Urinary bladder (tissue), 4 donors: ENCODE measurements at places on chromosomes 3 and 15.
A peak's percentile ranks its signal among the peaks of the same experiment; 100 is the strongest.

- no peak for DNase-seq
These were observed 97.1 kb upstream of the SPATA16 start for GRCh38 chr3:173238091-173238490.

- DNase-seq, result no peak
These were observed 966 bp downstream of the ALAS1 start for GRCh38 chr3:52198643-52199608.

DNA sequence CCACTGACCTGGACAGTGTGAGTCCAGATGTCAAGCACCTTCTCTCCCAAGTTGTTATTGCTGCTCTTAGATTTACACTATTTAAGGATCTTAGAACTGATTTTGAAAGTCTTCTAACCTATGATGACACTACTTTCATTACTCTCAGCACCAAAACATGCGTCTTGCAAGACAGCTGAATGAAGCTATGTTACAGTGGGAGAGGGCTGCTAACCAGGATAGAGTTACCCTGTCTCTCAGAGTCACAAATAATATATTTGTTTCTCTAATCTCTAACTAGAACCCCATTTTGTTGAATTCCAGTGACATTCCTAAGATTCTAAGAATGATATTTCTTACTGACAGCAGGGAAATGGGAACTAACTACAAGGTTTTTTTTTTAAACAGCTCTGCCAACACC, 455.5 kb downstream of the MAGI1 start:
- DNase-seq, result no peak

- no peak for DNase-seq
These were observed 56.6 kb upstream of the POMGNT2 start for GRCh38 chr3:43162230-43163084.

DNA sequence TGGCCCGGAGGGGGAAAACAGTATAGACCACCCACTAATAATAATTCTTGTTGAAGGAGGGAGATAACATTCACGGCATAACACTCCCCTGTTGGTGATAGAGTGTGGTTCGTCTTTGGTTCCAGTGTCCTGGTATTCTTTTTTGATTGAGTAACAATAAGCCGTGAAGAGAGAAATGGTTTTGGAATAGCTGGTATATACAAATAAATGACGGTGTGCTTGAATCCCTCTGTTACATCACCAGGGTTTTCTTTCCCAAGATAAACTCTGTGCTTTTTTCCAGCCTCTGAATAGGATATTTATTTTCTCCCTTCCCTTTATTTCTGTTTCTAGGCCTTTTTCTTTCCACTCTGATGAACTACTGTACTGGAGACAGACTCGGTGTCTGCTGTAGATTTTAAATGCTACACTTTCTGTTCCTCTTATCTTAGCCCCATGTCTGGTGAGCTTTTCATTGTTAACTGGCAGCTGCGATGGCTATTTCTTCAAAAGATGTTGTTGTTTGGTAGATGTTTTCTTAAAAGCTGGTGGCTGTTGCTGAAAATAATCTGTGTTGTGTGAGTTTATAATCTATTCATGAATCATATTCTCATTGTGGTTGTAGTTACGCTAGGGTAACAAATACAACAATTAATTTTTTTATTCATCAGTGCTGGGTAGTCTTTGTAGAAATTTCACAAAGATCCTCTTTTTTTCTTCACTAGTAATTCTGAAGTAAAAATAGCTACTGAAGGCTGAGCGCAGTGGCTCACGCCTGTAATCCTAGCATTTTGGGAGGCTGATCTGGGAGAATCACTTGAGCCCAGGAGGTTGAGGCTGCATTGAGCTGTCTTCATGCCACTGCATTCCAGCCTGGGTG, 15.5 kb upstream of the SCAANT1 start:
- no peak for DNase-seq

DNA sequence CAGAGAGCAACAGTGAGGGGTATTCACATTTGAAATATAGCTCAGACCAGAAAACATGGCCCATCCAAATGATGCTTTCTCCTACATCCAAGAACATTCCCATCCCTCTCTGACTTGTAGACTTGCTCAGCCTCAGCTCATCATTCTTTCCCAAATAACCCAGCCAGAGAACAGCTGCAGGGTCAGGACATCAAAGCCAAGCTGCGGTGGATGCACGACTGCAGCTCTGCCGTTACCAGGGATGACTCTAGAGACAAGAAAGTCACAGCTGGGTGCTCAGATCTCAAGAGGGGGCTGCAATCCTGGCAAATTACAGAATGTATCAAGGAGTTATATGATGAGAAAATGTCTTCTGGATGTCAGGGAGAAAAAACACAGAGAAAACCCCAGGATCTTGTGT, 944.3 kb downstream of the NTRK3 start:
- DNase-seq, result no peak

DNA sequence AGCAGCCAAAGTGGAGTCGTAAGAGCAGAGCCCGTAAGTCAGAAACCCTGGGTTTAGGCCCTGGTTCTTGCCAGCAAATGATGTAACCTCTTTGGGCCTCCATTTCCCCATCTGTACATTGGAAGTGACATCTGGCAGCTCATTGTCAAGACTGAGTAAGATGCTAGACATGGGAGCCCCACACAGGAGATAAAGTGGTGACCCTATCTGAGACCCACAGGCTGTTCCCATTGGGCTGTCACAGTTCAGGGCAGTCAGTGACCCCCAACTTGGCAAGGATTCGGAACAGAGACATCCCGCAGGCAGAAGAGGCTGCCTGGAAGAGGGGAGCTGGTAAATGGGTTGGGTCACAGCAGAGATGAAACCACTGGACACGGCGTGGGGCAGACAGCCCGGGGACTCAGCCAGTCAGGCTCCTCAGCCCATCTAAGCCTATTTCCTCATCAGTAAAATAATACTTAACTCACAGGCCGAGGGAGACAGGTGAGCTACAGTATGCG, 1.8 kb downstream of the CLN6 start:
- DNase-seq, result no peak

GRCh38 chr3:62873761-62874710, 1.2 kb downstream of the CADPS start:
- DNase-seq, result no peak

- no peak for DNase-seq
These were observed 79.5 kb downstream of the DNASE1L3 start for GRCh38 chr3:58131101-58131825.

GRCh38 chr15:88564741-88565140, 18.3 kb upstream of the DET1 start:
- DNase-seq, result no peak

DNA sequence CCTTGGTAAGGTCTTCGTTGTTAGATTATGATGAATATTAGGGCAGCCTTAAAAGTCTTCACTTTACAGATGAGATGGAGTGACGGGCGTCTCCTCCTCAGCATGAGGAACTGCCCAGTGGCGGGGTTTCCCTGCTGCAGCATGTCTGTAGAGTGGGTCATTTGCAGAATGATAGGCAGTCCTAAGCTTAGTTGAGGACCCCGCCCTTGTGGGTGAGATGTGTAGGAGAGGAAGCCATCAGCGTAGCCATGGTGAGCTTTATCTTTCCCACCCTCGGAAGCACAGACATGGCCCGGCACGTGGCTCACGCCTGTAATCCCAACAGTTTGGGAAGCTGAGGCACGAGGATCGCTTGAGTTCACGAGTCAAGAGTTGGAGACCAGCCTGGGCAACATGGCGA, 877 bp downstream of the NIT2 start:
- DNase-seq, result no peak

GRCh38 chr3:152902141-152902669, 67.3 kb downstream of the P2RY1 start:
- DNase-seq, result no peak

GRCh38 chr3:46719735-46720271, 2.1 kb upstream of the PRSS50 start:
- DNase-seq, result no peak

DNA sequence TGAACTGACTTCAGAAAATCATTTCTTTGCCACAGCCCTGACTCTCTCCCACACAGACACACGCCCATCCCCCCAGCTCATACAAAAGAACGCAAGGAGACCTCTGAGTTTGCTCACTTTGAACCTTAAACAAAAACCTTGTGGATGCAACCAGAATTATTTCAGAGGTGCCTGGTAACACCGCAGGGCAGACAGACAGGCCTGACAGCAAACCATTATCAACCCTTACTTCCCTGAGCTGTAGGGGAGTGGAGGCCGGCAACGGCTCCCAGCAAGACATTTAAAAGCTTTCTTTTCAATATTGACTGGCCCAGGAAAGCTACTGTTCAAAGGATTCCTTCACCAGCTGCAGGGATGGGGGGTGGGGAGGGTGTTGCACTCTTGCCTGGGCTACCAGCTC, 2.0 kb upstream of the EFCC1 start:
- DNase-seq, result no peak

- DNase-seq, result no peak
These were observed 244.4 kb downstream of the EDEM1 start for GRCh38 chr3:5431811-5432378.

GRCh38 chr3:136932978-136933772, 24.6 kb upstream of the IL20RB start:
- no peak for DNase-seq

DNA sequence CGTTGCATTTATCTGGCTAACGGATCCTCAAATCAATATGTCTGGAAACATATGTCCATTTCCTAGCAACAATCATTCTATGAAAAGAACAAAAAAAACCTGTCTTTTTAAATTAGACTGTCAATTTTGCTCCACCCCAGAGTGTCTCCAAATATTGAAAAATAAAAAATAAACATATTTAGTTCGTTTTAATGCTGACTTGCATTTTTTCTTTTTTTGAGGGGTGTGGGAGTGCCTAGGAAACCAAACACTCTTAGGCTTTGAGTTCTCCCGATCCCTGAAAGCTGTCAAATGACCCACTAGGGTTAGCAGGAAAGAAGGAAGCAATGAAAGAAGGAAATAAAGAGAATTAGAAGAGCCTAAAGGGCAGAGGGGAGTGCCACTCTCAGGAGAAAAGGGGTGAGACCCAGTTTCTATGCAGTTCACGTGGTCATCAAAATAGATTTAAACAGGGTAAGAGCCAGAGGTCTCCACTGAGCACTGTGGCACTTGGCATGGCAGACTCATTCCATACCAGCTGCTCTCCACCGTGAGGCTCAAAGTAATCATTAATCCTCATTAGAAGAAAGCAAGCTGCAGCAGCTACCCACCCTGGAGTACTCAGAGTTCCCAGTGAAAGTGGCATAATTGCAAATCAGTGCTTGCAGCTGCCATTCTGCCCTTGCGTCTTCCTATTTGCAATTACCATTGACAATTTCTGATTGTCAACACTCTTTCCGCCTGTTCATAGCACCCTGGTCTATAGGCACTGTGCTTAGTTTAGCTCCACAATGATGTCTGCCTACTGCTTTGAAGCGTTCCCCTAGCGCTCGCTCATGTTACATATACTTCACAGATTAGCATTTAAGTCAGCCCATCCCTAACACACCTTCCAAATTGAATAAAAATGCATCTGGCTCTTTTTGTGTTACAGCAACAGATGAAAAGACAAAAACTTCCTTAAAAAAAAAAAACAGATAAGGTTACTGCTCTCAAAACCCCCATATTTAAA, 32.3 kb downstream of the PDZRN3 start:
- no peak for DNase-seq

- no peak for DNase-seq
These were observed 98.2 kb downstream of the MEIS2 start for GRCh38 chr15:37002041-37002672.

- DNase-seq, result no peak
These were observed 96.2 kb upstream of the SEMA6D start for GRCh38 chr15:47620960-47621681.

DNA sequence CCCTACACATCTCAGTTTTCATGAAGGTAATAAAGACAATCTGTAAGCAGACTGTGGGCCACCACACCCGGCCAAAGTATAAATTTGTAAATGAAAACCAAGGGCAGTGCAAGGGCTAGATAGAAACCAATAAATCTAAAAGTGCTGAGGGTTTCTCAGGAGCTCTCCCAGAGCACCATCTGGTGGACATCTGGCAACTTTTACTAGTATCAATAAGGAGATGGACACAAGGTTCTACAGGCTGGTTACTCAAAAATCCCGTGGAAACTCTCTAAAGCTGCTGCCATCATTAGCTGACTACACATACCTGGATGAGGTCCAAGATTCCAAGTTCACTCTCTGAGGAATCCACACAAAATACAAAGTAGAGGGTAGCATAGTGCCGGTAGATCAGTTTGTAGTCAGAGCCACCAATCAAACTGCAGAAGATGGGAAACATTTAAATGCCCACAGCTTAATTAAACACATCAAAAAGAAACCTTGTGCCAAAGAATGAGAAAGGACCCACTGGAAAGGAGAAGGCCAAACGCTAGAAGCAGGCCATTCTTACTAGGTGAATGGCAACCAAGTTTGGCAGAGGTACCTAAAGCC, 5.5 kb downstream of the AP3S2 start:
- DNase-seq, result no peak

DNA sequence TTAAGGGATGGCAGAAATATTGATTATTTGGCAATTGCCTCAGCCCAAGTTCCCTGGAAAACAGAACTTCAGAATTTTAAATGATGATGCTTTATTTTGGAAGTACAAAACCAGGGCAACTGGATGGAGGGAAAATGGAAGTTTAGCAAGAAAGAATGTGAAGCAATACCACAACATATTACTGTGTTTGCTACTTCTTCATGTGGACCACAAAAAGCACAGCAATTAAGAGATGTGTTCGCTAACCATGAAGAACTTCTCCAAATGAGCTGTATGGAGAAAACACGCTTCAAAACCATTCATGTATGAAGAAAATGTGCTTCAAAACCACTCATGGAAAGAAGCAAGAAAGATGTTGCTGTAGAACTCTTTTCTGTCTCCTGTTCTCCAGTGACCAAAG, 64.7 kb upstream of the ARL6 start:
- DNase-seq, result no peak

- no peak for DNase-seq
These were observed 17.0 kb upstream of the GHSR start for GRCh38 chr3:172465281-172465680.

GRCh38 chr3:45940004-45940780, 3.1 kb upstream of the CXCR6 start:
- no peak for DNase-seq

DNA sequence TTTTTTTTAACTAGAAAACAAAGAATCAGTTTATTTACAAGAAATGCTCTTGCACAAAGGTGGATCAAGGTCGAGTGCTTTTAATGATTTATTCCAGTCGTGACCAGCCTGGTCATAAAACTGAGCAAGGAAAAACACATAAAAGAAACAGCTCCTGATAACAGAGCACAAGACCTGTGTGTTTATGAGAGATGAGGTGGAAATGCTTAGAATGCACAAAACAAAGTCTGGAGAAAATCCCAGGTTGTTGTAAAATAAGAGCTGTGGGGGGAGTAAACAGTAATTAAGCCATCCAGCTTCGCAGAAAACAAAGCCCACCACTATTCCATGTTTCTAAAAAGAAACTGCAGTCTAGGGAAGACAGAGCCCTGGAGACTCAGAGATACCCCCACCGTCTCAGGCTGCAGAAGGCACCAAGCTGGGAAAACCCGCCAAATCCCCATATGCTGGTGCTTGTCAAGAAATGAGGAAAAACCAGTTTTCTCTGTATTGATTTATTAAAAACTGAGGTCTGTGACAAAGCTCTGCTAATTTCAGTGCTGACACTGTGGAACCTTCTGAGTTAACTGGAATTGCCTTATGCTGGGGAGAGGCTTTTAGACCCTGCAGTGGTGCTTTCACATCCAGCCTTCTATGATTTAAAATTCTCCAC, 139.3 kb downstream of the ADAMTS17 start:
- DNase-seq, result peak; percentile 59
